Activated T-helper 17 cell treated with anti-CD3 and anti-CD28 coated beads, Interleukin-2, amount 50 U/mL, for 72 hours (primary cell): ENCODE measurements at places on chromosomes 7 and 10.
A peak's percentile ranks its signal among the peaks of the same experiment; 100 is the strongest.

DNA sequence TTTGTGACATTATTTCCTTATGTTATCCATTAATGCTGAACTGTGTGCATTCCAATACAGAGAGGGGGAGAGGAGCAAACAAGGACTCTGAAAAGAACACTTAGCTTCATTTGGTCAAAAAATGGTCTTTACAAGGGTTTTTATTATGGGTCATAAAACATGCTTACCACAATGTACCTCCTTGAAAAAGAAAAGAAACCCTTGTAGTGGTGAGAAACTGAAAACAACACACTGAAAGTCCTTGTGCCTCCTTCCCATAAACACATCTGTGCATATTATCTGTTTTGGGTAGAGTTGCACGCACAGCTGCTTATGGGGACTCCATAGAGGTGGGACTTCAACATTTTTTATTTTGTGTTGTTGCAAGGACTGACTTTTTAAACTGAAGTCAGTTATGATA is 98.7 kb downstream of the CDK6 start:
- peak; percentile 69 for ATAC-seq

GRCh38 chr10:62099299-62099698 is 169.3 kb downstream of the RTKN2 start:
- no peak for ATAC-seq

DNA sequence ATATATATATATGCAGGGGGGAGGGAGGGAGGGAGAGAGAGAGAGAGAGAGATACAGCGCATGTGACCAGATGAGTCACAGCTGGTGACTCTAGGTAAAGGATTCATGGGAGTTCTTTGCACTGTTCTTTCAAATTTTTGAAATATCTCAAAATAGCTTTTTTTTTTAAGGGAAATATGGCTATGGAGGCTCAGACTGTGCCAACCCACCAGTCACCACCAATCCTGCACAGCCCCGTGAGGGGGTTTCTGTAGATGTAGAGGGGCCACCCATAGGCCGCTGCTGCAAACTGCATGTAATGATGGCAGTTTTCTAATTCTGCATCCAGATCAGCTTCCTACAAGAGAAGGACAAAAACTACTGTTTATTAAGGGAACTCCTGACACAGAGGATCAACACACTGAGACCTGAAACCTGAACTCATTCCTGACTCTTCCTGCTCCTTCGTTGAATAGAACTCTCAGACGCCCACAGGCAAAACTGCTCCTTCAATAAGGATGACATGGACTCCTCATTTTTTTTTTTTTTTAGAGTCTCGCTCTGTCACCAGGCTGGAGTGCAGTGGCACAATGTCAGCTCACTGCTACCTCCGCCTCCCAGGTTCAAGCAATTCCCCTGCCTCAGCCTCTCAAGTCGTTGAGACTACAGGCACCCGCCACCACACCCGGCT is 17.3 kb downstream of the DAGLB start:
- ATAC-seq: no peak

DNA sequence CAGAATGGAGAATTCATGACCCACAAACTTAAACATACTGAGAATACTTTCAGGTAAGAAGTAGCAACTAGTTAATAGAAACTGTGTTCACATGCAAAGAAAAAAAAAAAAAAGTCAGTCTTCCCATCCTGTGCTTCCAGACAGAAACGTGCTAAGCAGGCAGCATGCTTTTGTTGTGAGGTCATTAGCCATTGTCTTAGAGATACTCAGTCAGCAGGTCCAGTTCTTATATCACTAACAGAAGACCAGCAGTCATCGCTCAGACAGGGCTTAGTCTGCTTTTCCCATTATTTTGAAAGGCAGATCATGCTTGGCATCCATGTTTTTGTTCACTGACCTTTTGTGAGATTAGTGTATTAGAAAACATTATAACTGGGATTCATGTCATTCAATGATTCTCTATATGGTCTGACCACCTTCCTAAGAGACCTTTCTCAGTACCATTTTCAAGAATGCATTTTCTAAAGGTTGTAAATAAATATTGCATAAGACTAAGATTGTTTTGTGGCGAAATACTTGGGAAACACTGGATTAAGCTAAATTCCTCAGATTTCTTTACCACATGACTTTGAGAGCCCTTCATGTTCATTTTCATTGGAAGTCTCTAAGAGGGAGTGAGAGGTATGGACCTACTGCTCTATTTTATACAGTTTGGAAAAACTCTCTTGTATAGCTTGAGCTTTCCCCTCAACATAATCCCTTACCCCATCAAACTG is 45.0 kb upstream of the AGBL3 start:
- no peak for ATAC-seq

- no peak for ATAC-seq
These were observed 136.6 kb upstream of the CCDC6 start for GRCh38 chr10:60042914-60043313.

DNA sequence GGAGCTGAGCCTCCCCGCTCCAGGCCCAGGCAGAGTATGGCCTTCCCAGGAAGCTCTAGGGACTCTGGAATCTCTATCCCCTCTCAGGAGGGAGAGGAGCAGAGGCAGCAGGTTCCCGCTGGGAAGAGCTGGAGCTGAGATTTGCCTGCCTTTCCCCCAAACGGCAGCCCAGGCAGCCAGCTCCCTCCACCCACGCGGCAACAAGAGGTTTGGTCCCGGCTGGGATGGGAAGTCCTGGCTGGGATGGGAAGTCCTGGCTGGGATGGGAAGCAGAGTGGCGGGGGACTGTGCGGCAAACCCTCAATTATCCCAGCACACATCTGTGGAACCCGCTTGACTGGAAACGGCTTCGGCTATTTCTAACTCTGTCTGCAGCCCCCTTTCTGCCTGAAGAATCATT is 223.0 kb downstream of the ELFN1 start:
- no peak for ATAC-seq

DNA sequence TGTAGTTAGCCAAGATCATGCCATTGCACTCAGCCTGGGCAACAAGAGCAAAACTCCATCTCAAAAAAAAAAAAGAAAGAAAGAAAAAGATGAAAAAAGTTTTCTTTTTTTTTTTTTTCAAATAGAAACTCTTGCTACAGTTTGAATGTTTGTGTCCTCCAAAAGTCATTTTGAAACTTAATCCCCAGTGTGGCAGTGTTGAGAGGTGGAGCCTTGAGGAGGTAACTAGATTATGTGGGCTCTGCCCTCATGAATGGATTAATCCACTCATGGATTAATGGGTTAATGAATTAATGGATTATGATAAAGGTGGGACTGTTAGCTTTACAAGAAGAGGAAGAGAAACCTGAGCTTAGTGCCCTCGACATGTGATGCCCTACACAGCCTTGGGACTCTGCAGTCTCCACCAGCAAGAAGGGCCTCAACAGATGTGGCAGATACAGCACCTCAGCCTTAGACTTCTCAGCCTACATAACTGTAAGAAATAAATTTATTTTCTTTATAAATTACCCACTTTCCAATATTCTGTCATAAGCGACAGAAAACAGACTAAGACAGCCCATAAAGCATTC is 25.1 kb downstream of the CPEB3 start:
- no peak for ATAC-seq

GRCh38 chr10:77507291-77507880 is 130.2 kb downstream of the KCNMA1 start:
- no peak for ATAC-seq

GRCh38 chr7:30466266-30466665 is 12.3 kb downstream of the NOD1 start:
- ATAC-seq: no peak

DNA sequence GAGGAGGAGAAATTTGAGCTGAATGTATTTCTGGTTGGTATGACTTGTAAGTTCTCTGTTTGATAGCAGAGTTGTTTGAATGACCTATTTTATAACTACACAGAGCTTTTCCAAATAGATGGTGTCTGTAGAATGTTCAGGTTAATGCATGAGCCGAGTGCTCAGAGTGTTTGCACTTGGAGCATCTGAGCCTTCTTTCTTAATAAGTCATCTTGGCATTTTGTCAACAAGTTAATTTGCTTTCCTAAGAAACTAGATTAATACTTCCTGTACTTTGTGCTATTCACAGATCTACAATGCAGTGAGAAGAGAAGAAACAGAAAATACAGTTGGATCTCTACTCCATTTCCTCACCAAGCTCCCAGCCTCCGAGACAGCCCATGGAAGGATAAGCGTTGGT is 138.2 kb downstream of the PLCE1 start:
- ATAC-seq: no peak

GRCh38 chr7:142476077-142476476 is 218.2 kb upstream of the PRSS58 start:
- ATAC-seq: no peak

GRCh38 chr10:132396494-132397035 is 435 bp upstream of the PWWP2B start:
- ATAC-seq: peak; percentile 58

DNA sequence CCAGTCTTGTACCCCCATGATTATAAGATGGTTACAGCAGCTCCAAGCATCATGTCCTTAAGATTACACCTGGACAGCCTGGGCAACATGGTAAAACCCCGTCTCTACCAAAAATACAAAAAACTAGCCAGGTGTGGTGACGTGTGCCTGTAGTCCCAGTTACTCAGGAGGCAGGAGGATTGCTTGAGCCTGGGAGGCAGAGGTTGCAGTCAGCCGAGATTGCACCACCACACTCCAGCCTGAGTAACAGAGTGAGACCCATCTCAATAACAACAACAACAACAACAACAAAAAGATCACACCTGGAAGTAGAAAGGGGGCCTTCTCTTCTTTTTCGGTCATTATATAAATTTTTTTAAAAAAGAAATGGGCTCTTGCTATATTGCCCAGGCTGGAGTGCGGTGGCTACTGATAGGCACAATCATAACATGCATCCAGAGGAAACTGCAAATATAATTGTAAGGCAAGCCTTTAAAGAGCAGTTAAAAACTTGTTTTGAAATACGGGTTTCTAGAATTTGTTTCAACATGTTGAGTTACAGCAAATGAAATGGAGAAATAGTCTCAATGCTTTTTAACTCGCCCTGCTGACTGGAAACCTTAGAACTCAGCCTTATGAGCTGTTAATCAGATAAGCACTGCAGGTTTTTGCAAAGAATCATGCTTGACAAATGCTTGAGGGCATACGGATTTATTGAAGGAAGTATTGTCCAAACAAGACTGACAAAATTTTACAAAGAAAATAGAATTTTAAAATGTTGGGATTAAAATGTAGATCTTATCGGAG is 4.7 kb upstream of the ENTPD7 start:
- ATAC-seq: no peak

DNA sequence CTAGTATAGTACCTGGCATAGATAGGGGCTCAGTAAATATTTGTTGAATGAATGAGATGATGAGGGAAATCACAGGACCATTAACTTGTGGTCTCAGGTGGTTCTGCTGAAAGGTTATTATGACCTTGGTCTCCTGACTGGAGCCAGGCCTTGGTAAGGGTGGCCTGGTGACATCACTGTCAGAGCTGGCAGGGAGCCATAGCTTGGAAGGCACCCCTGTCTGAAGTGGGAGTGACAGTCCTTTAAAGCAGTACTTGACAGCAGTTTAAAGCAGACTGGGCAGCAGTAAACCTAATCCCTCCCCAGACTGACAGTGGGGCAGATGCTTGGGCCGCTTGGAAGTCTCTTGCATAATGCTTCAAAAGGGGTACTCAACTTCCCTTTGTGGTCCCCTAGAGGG is 13.4 kb downstream of the DPCD start:
- ATAC-seq: no peak

DNA sequence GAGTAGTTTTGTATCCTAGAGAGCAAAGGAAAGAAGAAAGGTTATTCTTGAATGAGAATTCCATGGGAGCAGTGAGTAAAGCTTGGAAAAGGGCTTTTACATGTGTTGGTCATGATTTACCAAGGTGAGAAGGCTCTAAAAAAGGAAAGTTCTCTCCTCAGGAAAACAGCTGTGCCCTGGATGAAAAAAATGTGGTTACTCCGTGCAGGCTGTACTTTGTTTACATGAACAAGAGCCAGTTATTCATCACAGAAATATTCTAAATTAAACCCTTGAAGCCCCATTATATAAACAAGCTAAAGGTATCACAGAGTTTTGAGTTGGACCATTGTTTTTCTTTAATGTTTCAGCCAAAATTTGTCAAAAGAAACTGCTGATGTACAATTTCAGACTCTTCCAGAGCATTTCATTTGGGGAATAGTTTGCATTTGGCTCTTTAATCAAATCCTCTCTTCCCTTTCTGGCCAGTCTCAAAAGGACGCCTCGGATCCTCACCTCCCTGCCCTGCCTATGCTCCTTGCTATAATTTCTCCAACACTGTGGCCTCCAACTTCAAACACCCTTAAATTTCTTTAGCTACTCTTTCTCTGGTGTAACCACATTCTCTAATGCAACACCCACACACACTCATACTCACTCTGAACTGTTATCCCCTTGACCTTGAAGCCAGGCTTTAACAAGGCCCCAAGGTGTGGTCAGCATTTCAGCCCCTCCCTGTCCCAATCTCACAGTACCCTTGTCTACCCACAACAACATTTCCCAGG is 47.4 kb downstream of the AFAP1L2 start:
- no peak for ATAC-seq

DNA sequence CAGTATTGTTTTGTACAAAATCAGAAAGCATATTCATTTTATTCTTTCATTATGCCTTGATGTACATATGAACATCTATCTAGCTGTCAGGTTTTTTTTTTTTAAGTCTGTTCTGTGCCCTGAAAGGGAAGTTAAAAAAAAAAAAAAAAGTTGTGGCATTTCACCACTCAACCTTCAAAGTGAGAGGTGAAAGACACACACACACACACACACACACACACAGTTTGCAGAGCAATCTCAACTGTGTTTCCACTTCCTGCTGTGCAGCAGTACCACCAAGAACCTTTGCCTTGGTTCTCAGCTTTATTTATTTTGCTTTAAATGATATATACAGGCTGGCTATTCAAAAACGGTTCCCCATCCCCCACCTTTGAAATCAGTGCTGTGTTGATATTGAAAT is 955.6 kb downstream of the GATA3 start:
- peak; percentile 81 for ATAC-seq

- ATAC-seq: no peak
These were observed 160.3 kb upstream of the LYZL2 start for GRCh38 chr10:30789806-30790205.

DNA sequence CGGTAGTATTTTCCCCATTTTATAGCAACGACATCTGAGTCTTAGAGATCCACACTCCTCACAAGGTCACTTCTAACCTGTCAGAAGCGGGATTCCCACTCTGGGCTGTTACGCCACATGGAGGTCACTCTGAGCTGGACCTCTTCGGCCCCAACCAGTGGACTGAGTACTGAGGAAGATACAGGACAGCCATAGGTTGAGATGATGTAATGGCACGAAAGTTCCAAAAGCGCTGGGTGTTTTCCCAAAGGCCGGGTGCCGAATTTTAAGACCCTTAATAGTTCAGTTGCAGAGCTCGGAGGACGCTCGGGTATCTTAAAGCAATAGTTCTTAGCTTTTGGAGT is 699 bp downstream of the GHITM start:
- ATAC-seq: no peak

- ATAC-seq: no peak
These were observed 6.0 kb upstream of the SGPL1 start for GRCh38 chr10:70809726-70810125.

- ATAC-seq: no peak
These were observed 1080.4 kb downstream of the CNTNAP2 start for GRCh38 chr7:147197006-147197405.

GRCh38 chr7:132677918-132678317 is 101.6 kb upstream of the PLXNA4 start:
- ATAC-seq: no peak

- no peak for ATAC-seq
These were observed 166.6 kb upstream of the MKLN1 start for GRCh38 chr7:131161103-131161502.

GRCh38 chr10:77289790-77290189 is 347.8 kb downstream of the KCNMA1 start:
- no peak for ATAC-seq

GRCh38 chr10:8051109-8051821 is 3.2 kb upstream of the GATA3 start:
- no peak for ATAC-seq

- ATAC-seq: peak; percentile 75
These were observed 11.5 kb upstream of the DLD start for GRCh38 chr7:107879400-107880035.
